ENCODE measurements at places on chromosomes 3 and 15.

DNA sequence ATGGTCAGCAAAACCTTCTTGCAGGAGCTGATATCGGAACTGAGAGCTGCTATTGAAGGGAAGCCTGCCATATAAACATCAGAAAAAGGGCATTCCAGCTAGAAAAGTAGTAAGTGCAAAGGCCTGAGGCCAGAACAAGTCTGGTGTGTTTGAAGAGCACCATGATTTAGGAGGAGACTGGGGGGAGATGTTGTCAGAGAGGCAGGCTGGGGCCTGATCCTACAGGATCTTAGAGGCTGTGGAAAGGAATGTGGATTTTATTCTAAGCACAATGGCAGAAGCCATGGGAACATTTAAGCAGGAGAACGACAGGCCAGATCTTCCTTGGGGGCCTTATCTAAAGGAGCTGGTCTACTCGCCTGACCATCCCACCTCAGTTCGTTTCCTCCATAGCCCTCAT, 5.1 kb upstream of the MUC13 start:
- no peak for DNase-seq

DNA sequence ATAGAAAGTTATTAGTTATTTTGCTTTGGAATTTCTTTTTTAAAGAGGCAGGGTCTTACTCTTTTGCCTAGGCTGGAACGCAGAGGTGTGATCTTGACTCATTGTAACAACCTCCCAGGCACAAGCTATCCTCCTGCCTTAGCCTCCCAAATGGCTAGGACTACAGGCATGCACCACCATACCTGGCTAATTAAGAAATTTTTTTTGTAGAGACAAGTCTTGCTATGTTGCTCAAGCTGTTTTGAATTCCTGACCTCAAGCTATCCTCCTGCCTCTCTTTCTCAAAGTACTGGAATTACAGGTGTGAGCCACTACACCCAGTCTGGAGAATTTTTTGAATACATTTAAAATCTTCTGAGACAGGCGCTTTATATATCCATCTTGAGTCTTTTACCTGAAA, 49.5 kb downstream of the IQGAP1 start:
- no peak for DNase-seq

DNA sequence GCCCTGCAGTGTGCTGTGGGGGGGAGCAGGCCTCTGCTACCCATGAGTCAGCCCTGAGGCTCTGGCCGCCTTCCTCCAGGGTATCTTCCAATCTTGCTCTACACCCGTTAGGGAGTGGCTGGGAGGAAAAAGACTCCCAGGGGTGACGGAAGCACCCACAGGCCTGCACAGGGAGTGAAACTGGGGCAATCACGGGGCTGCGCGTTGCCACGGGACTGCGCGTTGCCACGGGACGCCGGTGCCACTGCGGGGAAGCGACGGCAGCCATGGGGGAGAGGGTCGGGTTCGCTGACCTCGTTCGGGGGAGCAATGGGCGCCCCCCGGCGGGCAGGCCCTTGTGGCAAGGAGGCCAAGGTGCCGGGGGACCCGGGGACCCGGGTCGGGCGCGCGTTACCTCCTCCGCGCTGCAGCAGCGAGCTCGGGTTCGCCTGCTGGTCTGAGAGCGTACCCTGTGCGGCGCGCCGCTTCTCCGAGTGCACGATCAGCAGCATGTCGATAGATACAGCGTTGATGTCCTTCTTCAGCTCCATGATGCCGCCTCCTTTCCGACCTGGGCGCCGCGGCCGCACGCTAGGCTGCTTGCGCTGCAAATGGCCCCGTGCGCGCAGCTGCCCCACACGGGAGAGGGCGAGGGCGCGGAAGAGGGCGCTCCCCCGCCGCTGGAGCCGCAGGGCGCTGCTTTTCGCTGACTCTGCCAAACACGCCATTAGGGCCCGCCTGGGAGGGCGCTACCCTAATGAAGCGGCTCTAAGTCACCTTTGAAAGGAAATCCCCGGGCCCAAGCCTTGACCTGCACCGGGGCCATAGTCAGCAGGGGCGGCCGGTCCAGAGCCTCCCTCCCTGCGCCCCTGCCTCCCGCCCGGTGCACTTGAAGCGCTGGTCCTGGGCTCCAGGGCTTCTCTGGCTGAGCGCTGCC, at the start of gene KY:
TSS of gene KY (minus strand) at position 592 of the 916 bp plus-strand sequence. CDS start at position 530, 62 bp downstream.
- no peak for DNase-seq

GRCh38 chr15:99151156-99151555, 46.3 kb downstream of the SYNM start:
- DNase-seq = no peak

GRCh38 chr3:107634099-107634489, 111.3 kb downstream of the BBX start:
- no peak for DNase-seq

- DNase-seq = no peak
These were observed 32.6 kb downstream of the PLS1 start for GRCh38 chr3:142628801-142629200.

DNA sequence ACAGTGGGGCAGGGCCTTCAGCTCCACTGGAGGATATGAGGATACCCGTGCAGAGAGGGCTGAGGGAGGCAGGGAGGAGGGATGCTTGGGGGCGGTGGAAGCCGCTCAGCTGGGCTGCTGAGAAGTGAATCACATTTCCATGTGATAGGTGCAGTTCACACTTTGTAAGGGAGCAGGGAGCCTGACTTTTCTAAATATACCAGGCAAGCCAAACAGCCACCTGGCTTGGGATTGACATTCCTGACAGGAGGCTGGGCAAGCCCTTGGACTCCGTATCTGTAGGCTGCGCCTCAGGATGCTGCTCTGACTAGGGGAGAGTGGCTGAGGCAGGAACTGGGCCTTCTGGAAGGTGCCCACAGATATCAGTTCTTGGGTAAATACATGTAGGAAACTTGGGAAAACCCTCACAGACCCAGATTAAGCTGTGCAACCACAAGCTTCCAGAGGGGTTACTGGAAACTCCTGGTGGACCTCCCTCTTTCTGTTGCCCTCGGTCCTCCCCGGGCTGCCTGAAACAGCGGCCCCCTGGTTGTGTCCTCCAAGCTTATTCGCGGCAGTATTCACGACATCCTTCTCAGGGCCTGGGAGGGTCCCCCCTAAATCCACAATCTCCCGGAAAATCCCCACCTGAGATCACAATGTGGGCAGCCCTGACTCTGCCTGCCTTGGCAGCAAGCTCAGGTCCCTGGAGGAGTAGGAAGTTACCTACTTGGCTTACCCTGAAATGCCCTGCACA, 33.0 kb upstream of the ADCY5 start:
- no peak for DNase-seq

GRCh38 chr3:169382309-169382708, 281.2 kb downstream of the MECOM start:
- no peak for DNase-seq

DNA sequence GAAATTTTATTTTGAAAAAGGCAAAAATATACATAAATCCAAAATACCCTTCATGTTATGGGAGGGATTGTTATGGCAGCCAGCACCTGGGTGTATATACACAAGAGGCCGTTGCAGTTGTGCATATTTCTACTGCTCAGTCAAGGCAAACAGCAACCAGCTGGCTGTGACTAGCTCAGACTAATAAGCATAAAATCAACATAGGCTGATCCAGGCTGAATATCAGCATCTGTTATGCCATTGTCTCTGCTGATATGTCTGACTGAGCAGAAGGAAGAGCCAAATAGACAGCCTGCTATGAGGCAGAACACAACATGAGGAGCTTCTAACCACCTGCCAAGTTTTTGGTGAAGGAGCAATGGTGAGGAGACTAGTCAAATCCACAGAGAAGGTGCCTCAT, 457.5 kb upstream of the ALCAM start:
- no peak for DNase-seq

GRCh38 chr3:188697127-188697526, 474.6 kb upstream of the TPRG1 start:
- no peak for DNase-seq

- no peak for DNase-seq
These were observed 196.1 kb downstream of the ADAMTSL3 start for GRCh38 chr15:83850015-83850414.

DNA sequence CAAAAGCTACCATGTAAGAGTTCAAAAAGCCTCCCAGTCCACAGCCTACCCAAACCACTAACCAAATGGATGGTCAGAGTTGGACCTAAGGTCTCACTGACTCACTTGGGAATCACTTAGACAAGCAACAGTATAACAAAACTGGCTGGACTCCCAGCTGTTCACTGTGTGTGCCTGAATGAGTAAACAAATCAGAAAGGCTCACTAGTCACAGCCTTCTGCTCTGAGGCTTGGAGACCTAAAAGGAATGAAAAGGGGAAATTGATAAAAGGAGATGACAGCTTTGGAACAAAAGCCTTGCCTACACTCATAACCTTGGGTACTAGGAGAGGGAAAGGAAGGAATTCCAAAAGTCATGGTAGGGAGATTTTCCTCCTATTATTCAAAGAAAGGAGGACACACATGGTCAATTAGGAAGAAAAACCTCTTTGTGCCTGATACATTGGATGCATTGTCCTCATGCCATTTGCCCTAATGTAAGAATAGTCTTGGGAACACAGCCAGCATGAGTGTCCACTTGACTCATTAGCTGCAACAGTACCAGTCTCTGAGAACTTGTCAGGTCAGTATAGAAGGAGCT, 92.3 kb downstream of the FRMD5 start:
- DNase-seq = no peak

DNA sequence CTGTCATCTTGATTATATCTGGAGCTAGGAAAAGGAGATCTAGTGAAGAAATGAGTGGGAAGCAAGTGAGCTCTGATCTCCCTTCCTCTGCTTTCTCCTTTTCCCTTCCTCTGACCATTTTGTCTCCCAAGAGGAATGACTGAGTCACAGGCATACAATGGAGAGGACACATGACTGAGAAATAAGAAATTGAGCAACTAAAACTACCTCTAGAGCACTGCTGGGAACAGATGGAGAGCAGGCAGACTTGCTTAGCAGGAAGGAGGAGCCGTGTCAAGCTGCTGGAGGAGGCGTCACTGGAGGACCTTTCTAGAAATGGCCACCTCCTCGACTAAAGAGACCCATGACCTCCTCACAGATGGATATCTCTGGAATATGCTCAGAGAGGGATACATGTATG, 66.9 kb upstream of the MYO5C start:
- no peak for DNase-seq

DNA sequence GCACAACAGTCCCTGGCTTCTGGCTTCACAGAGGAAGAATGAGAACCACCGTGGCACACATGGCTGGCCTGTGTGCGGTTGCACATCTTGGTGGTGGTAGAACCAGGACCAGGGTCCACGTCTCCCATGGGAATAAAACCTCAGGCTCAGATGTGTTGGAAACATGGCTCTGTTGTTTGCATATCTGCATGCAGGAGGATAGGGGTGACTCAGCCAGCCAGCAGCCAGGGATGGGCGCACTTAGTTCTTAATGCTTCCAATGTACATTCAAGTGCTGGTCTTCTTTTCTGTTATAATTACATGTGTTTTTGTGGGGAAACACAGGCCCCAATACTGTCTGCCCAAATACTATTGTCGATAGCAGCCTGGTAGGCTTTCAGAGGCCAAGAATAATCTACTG, 35.8 kb upstream of the BCL2L10 start:
- DNase-seq = no peak

DNA sequence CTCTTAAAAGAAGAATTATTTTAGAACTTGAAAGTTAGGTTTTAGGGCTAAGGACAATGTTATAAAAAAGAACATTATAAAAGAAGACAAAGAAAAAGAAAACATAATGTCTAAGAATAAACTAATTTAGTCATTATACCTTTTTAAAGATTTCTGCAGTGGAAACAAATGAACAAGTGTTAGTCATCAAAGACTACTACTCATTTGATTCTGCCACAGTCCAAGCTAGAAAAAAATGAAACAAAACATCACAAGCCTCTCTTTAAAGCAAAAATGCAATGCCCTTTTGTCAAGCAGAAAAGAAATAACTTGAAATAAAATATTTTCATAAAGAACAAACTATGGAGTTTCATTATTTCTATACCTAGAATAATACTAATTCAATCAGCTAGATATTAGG, 102.0 kb downstream of the TBC1D5 start:
- DNase-seq = peak; percentile 2

DNA sequence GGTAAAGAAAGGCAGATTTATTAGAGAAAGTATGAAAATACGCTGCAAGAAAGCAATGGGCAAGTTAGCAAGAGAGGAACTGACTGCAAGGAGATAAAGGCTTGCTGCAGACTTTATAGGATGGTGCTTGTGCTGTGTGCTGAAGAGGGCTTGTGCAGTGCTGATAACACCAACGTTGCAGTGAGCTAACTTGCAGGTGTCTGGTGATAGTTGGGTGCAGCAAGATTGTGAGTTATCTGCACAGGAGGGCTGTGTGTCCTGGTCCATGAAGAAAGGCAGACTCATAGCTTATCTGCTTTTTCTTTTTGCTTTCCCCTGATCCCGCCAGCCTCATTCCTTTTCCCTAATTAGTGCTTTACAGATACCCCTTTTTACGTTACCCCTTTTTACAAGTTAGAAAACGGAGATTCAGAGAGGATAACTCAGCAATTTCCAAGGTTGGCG, 58.0 kb upstream of the ZNF148 start:
- DNase-seq = no peak

- DNase-seq = no peak
These were observed 5.2 kb downstream of the POLR2H start for GRCh38 chr3:184366619-184367289.

DNA sequence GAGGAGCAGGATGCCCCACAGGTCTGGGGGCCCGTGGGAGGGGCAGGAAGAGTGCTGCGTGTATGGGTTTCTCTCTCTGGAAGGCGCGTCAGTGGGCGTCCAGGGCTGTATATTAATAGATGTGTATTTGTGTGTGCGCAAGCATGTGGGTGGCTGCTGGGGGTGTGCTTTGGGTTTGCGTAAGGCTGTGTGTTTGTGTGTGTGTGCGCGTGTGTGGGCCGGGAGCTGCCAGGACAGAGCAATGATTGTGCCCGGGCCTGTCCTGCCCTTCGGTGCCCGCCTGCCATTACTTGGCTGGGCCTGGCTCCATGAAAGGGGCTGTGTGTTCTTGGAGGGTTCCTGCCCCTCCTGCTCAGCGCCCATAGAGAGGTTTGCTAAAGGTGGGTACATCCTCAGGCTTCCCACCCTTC, 16.3 kb downstream of the CSPG4 start:
- DNase-seq = no peak

DNA sequence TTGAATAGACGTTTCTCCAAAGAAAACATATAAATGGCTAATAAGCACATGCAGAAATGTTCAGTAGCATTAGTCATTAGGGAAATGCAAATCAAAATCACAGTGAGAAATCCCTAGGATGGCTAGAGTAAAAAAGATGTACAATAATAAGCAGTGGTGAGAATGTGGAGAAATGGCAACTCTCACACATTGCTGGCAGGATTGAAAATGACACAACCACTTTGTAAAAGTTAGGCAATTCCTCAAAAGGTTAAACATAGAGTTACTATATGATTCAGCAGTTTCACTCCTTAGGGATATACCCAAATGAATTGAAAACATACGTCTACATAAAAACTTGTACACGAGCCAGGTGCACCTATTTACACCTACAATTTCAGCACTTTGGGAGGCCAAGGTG, 108.7 kb downstream of the ITPR1 start:
- DNase-seq = no peak

GRCh38 chr3:167102071-167102470, 278.0 kb downstream of the ZBBX start:
- no peak for DNase-seq

- no peak for DNase-seq
These were observed 19.7 kb downstream of the BLOC1S6 start for GRCh38 chr15:45606841-45607240.

- no peak for DNase-seq
These were observed 265.6 kb upstream of the DCBLD2 start for GRCh38 chr3:99167071-99167470.

GRCh38 chr3:161838021-161838420, 341.4 kb downstream of the OTOL1 start:
- DNase-seq = no peak

GRCh38 chr15:46442184-46442583, 807.4 kb downstream of the SQOR start:
- no peak for DNase-seq
